ENCODE measurements at places on chromosomes 1 and 21. TPM values are rescaled to one million over a fixed set of nuclear protein-coding genes. Genes with fewer than 3 reads are reported as not detected.

- no peak for DNase-seq
Observed at GRCh38 chr21:28126521-28127174, 866.0 kb downstream of the LTN1 start.

- no peak for DNase-seq
Observed at GRCh38 chr1:39452081-39452480, 39.4 kb upstream of the BMP8A start.

DNA sequence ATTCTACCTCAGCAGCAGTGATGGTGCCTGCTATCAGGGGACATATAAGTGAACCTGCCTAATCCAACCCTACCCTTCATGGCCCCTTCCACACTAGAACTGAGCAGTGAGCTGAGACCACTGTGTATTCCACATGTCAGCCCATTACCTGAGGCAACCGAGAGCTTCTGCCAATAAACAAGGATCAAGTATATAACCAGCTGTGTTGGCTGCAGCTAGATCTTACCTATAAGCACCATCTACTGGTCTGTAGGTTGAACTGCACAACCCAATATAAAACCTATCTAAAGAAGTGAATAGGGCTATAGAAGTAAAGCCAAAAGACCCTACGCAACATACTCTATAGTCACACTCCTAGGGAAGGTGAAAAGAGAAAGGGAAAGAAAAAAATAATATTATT lies 376.9 kb downstream of the HHIPL2 start:
- DNase-seq = no peak

- no peak for DNase-seq
Observed at GRCh38 chr1:231580874-231581273, 45.7 kb upstream of the DISC1 start.

- no peak for DNase-seq
Observed at GRCh38 chr1:81885291-81885690, 84.6 kb downstream of the ADGRL2 start.

- no peak for DNase-seq
Observed at GRCh38 chr1:215857317-215857716, 290.2 kb downstream of the KCTD3 start.

DNA sequence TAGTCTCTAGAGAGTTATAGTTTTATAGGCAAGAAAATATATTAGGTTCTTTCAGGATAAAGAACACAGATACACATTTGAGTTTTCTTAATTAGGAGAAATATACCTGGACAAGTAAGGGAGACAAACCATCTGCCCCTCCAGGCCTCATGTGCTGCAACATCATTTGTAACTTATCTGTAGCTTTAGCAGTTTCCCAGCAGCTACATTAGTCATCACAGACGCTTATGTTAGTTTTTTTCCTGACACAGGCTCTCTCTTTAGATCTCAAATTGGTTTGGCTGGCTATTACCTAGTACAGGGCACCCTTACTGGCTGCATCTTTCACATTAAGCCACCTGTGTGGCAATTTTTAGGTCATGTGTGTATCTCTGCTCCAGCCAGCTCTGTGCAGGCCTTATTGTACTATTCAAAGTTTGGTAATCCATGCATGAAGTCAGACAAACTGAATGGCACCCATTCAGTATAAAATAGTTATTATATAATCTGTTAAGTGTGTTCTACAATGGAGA lies 25.9 kb downstream of the GNPAT start:
- no peak for DNase-seq

GRCh38 chr1:16164213-16165072 lies 8.6 kb upstream of the EPHA2 start:
- DNase-seq = no peak

DNAI4 gene
- polyA plus RNA-seq = 18.0 TPM

S100A9 gene
- 13.5 TPM for polyA plus RNA-seq

RAB25 gene
- polyA plus RNA-seq = 63.6 TPM

USH2A gene
- polyA plus RNA-seq = 0.34 TPM
